ENCODE measurements at places on chromosomes 2 and 18. TPM values are rescaled to one million over a fixed set of nuclear protein-coding genes. Genes with fewer than 3 reads are reported as not detected.

The VWA3B gene
- total RNA-seq: 0.66 TPM

The TUBA4B gene
- not detected for total RNA-seq

The MTLN gene
- total RNA-seq: 69.5 TPM

The CSRNP3 gene
- 4.7 TPM for total RNA-seq

The HOXD9 gene
- not detected for total RNA-seq

The KLHL14 gene
- not detected for total RNA-seq

The GRHL1 gene
- total RNA-seq: 6.0 TPM

The UNC80 gene
- not detected for total RNA-seq

The SIX2 gene
- total RNA-seq: not detected

The DAW1 gene
- total RNA-seq: under 0.01 TPM

The CRYBA2 gene
- not detected for total RNA-seq

The SH3RF3 gene
- 0.33 TPM for total RNA-seq

The B3GNT7 gene
- total RNA-seq: 7.3 TPM

The ITGA4 gene
- total RNA-seq: 59.7 TPM

The CD28 gene
- not detected for total RNA-seq
